Brain pericyte (primary cell): ENCODE measurements at places on chromosomes 5 and 9.

DNA sequence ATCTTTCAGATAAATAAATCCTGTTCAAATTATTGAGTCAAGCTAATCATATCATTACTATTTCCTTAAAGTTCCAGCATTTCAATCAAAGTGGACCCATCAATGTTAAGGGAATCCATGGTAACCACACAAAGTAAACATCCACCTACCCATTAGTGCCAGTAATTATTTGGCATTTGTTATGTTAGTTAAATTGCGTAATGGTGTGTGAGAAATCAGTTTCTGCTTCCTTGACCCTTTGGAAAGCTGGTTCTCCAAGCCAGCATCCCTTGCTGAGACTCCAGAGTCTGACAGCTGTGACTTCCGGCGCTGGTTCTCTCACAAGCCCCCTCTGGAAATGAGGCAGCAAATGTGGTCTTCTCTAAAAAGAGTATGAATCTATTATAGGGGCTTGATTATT, 308.6 kb upstream of the EFNA5 start:
- DNase-seq = no peak

- peak; percentile 29 for DNase-seq
Observed at GRCh38 chr9:132409828-132410528, at the start of gene CFAP77. TSS of gene CFAP77 (plus strand) at chr9:132410211. CDS start at chr9:132410272, 61 bp downstream.

DNA sequence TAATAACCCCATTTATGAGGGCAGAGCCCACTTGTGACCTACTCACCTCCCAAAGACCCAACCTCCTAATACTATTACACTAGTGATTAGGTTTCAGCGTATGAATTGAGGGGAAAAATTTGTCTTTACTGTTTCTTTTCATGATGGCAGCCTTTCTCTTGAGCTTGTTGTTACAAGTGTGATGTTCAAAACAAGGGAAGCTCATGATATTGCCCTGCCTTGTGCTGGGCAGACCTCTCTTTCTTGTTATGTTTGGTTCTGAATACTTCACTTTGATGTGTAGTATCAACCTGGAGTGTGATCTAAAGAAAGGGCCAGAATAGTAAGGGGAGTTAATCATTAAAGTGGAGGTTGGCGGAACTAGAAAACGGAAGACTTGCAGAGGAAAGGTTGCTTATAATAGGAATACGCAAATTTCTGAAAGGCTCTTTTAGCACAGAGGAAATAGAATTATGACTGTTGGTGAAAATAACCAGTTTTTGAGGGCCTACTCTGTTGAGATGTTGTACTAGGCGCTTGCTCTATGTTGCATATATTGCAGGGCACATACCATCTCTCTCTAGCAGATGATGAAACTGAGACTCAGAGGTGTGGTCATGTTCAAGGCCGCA, 68.2 kb downstream of the MELK start:
- DNase-seq = no peak

DNA sequence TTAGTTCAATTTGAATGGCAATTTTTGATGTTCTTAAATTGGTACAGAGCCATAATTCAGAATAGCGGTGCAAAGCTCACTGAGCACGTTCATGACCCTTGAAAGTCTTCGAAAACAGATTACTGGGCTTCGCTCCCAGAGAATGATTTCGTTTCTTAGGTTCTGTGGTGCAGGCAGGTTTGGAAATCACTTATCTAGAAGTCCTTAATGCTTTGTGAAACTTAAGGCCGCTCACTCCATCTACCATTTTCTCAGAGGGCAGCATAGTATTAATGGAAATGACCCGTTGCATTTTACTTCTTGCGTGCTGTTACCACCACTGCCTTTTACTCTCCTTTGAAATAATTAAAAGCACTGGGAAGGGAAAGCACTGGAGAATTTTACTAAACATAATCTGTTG, 2.9 kb upstream of the MAT2B start:
- no peak for DNase-seq

DNA sequence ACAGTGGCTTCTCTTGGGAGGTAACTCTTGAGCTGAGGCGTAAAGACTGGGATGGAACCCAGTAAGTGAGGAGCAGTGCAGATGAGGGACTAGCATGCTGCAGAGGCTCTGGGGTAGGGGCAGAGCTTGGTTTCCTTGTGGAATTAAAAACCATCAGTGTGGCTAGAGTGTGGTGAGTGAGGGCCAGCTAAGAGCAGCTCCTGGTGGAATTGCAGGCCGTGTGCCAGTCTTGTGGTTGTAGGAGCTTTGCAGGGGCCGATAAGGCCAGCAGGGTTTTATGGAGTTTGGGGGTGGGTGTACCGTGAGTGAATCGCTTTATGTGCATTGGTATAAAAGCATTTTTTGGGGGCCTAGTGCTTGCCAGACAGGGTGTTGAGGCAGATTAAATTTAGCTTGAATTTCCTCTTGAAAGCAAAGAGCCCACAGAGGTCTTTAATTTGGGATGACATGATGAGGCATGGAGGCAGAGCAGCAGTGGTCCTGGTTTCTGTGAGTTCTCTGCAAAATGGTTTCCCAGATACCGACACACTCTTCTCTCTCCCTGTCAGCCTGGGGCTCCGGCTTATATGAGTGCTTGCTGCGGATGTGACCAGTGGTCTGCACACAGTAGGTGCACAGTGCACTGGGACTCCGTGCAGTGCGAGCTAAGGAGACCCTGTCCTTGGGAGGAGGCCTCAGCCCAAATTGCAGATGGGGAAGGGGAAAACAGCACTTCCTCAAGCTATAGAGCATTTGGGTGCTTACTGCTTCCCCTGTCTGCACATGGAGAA, 176.4 kb upstream of the PITX1 start:
- no peak for DNase-seq

- DNase-seq = no peak
Observed at GRCh38 chr5:106080535-106080934, 1590.2 kb downstream of the EFNA5 start.

DNA sequence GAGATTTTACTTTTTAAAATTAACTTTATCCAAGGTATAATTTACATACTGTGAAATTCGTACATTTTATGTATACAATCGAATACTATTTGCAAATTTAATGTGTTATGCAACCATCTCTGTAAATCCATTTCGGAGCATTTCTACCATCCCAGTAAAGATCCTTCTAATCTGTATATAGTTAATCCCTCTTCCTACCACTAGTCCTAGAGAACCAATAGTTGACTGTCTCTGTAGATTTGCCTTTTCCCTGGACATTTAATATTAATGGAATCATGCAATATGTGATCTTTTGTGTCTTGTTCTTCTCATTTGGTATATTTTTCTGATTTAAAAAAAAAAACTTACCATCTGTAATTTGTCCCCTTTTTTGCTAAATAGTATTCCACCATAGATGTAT, 74.8 kb downstream of the RAB24 start:
- DNase-seq = no peak

DNA sequence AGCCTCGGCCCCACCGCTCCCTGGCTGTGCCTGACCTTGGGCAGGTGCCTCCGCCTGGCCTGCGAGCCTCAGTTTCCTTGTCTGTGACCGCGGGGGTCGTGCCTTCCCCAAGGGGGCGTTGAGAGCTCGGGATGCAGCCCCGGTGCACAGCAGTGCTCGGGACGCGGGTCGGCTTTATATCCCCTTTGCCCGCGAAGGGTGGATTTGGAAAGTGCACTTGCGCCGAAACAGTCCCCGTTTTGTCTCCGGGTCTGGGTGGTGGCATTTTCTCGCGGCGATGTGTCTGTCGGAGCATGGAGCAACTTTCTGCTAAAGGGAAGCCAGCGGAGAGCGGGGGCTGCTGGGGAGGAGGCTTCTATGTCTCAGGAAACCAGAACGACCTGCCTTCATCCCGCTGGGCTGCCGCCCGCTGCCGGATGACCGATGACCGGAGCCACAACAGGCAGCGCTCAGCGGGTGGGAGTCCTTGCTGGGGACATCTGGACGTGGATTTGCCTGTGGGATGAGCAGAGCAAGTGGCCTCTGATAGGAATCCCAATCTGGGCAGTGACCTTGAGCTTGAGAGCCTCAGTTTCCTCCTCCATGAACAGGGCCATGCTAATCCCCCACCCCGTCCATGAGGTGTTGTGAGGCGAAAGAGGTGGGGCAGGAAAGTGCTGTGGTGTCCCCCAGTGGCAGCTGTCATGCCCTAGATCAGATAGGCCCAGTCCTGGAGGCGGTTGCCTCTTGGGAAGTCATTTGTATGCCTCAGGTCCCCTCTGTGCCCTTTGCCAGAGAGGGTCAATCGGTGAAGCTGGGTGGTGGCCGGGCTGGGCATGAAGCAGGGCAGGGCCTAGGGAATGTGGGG, 651 bp downstream of the HRH2 start:
- DNase-seq = no peak

DNA sequence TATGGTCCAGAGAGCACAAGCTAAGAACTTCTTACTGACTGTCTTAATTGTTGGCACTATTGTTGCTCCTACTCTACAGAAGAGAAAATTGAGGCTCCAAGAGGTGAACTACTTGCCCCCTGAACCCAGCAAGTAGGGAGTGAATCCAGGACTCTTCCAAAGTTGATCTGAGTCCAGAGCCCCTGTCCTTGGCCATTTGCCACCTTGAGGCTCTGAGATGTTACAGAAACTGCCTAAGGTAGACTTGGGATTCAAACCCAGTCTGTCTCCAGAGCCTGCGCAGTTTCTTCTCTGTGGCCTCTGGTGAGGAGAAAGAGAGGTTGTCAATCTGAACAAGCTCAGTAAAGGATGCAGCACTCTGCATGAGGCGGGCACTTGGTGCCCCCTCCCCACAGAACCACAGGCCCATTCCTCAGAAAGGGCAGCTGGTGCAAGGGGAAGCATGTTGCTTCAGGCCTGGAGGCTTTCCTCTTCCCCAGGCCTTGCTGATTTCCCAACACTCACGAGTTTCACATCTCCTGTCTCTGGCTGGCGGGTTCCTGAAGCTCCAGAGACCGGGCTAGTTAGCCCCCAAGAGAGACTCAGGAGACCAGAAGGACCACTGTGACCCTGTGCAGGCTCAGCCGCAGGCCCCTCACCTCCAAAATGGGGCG, 2.9 kb upstream of the LCP2 start:
- no peak for DNase-seq

DNA sequence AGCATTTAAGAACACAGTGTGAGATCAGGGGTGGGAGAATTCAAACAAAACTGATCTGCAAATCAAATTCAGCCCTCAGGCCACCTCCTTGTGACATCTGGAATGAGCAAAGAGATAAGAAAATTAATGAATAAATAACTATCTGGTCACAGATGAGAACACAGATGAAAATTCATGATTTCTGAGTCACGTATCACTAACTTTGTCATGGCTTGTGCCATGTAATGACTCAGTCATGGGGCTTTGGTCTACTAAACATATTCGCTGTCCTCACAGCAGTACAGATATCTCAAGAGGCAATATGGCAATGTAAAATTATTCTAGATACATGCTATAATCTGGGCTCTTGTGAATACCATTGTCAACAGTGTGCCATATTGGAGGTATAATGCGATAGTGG, 274.4 kb downstream of the MAN2A1 start:
- DNase-seq = no peak

GRCh38 chr5:163436515-163436914, 880 bp upstream of the CCNG1 start:
- DNase-seq = no peak

DNA sequence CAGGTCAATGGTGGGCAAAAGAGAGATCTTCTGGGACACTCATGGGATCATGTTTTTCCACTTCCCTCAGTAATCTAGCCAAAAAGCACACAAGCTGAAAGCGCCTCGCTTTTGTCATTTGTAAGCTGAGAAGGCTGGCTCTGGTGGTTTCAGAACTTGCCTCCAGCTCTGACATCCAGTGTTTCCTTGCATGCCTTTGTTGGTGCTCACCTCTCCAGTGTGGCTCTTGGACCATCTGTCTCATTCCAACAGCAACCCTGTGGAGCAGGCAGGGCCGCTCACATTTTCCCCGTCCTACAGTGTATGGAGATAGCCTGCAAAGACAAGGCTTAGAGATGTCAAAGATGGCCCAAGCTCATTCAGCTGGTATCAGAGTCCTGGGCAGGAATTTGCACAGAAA, 160.8 kb upstream of the KLF4 start:
- DNase-seq = no peak

- DNase-seq = no peak
Observed at GRCh38 chr5:116273448-116274242, 188.8 kb downstream of the COMMD10 start.

- DNase-seq = no peak
Observed at GRCh38 chr5:172659909-172660628, 19.0 kb downstream of the NEURL1B start.

DNA sequence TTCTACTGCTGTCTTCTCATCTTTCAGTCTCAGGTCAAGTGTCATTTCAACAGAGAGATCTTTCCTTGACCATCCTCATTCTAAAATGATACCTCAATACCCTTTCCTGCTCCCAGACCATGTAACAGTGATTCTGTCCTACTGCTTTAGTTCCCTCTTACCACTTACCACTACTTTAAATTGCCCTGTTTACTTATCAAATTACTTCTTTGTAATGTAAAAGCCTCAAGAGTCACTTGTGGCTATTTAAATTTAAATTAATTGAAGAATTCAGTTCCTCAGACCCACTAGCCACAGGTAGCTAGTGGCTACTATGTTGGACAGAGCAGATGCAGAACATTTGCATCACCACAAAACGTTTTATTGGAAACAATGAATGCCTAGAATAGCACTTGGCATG, 217.3 kb downstream of the ADAMTS6 start:
- no peak for DNase-seq

DNA sequence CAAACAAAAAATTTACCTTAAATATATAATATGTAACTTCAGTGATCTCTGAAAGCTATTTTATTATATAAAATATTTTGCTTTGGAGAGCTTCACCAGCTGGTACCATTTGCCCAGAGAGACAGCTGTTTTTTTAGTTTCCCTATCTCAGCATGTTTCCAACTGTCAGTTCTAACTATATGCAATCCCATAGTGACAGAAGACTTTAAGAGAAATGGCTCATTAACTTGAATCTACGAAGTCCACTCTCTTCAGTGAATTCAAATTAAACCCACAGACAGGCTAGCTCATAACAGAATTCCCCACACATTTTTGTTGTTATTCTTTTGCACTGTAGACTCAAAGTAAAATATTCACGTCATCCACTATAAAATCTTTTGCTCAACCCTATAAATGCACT, 251.8 kb upstream of the POU5F2 start:
- DNase-seq = no peak

GRCh38 chr5:173310861-173311785, 17.1 kb downstream of the STC2 start:
- DNase-seq = no peak
